Suppressor macrophage treated with lipopolysaccharide for 1 hour (primary cell): ENCODE measurements at places on chromosomes 2 and 18.

DNA sequence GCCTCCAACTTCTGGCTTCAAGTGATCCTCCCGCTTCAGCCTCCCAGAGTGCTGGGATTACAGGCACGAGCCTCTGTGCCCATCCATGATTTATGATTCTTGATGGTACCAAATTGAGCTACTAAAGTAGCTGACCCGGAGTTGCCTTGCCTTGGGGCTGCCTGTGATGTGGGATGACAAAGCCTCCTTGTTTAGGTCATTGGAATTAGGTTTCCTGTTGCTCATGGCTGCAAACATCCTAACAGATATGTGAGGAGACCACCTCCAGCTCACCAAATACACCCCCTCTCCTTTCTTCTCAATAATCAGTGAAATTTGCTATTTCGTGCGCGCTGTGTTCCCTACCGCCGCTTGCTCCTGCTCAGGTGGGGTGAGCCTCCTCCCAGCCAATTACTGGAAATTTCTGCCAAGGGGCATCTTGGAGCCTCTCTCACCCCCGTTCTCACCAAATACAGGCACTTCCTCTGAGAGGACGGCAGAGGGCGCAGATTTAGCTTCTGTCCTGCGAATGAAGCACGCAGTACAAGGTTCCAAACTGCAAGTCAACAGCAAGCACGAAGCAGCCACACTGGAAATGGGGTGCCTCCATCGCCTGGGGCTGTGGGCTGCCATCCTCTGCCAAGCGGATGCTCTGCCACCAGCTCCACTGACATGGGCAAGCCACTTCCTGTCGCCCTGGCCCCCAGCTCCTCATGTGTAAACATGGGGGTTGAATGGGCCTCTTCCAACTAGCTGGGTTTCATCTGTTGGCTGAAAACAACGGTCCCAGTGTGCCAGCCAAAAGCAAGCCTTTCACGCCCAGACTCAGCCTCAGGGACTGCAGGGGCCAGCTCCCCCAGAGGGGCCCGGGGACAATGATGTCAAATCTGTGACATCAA, 71.7 kb downstream of the NCAPH start:
- peak; percentile 78 for DNase-seq

DNA sequence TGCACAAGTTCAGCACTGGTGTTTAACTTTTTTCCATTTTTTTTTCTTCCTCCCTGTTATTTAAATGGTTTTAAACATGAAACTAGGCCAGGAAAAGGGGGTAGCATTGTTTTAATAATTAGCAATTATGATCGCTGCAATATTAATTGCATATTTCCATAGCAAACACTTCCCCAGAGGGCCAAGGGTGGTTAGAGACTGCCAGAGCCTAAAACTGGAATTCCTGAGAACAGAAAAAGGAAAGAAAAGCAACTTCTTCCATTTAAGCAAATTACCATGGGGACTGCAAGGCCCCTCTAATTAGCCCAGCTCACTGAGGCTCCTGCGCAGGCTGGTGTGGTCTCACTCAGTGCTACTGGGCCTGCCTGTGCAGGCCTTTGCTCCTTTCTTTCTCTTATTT, 201.5 kb downstream of the SMAD2 start:
- no peak for DNase-seq

DNA sequence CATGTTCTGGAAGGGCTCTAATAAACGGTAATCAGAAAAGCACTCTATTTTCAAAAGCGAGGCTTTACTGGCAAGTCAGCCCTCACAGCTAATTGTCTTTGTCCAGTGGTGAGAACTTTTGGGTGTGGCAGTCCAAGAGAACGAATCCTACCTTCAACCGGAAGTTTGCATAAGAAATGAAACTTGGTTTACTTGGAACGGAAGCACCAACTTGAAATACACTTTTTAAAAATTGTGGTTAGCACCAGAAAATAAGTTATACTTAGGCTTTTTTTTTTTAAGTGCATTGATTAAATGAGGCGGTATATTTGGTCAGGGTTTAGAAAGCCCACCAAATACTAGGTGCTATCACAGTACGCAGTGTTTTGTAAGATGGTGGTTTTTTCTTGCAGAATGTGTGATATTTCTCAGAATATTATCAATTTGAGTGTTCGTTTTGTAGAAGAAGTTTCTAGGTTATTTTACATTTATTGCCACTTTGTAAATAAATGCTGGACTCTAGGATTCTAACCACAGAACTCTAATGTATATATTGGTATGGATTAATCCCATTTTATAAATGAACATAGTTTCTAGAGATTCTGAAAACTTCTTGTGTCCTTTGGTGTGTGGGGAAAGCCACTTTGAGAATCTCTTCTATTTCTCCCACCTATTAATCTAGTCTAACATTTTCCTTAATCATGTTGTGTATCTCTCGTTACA, 1.2 kb downstream of the MYL12A start:
- DNase-seq: peak; percentile 60

GRCh38 chr2:239601880-239602279, 201.1 kb upstream of the HDAC4 start:
- no peak for DNase-seq

DNA sequence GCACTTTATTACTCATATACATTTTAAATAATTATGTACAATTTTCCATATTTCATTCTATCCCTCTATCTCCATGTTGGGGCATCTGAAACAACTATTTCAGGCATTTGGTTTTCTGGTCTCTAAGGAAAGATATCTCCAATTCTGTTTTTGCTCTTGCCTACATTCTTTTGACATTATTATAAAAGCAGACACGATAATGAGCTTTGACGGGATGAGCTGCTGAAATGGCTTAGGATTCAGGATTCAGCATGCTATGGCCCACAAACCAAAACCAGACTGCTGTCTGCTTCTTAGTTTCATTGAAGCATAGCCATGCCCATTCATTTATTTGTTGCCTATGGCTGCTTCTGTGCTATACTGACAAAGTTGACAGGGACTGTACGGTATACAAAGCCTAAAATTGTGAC, 42.7 kb upstream of the GLS start:
- no peak for DNase-seq

- DNase-seq: no peak
Observed at GRCh38 chr2:144217853-144218633, 301.9 kb downstream of the ZEB2 start.

DNA sequence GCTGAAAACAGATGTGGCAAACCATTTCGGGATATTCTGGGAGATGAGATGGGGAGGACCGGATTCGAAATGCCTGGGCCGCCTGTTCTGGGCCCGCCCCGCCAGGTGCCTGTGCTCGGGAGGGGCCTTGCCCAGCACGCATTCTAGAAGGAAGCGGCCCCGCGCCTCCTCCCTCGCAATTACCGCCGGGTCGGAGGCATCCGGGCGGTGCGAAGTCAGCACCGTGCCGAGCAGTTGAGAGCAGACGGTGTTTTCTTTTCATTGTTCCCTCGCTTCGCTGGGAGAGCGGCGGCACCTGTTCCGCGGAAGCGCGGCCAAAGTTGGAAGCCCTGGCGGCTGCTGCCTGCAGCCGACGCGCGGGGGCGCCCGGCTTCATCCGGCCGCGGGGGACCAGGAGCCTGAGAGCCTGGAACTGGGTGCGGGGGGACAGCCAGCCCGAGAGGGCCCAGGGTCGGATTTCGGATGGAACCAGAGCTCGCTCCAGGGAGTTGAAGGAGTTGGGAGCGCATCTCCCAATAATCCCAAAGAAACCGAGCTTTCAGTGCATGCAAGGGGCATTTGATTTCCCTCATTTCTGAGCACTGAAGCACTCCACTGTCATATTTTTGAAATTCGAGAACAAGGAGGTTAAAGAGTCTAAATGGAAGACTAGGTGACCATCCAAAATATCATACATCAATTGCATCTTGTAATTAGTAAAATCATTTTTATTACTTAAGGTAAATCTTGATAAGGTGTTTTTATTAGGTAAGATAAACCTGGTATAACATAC, 241.8 kb upstream of the RAB12 start:
- DNase-seq: peak; percentile 43
